ENCODE measurements at places on chromosomes 5 and 9.
A peak's percentile ranks its signal among the peaks of the same experiment; 100 is the strongest.

- DNase-seq = no peak
Observed at GRCh38 chr5:127031147-127031862, 947 bp upstream of the MARCHF3 start.

- no peak for DNase-seq
Observed at GRCh38 chr5:6587171-6587570, 45.7 kb downstream of the NSUN2 start.

GRCh38 chr5:14209222-14209822, 66.2 kb downstream of the TRIO start:
- no peak for DNase-seq

DNA sequence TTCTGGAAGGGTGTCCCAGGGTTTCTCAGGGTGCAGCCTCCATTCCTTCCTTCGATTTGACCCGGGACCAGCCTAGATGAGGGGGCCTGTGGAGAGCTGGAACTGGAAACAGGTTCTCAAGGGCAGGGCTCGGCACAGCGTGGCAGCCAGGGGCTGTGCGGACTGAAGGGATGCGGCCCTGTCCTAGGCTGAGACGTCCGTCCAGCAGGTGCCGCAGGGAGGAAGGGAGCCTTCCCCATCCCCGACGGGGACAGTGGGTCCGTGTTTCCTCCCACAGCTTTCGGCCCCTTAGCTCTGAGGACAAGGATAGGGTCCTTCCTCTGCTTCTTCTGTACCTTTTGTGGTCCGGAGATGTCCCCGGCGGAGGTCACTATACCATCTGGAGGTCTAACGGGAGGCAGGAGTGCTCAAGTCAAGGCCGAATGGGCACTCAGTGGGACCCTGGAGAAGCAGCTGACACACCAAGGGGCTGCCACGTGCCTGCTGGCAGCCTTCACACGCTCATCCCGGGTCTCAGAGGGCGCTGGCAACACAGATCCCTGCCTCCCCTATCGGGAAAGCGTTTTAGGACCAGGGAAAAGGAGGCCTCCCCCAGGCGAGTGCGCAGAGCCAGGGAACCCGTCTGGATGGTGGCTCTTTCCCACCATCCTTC, 49.9 kb downstream of the USP20 start:
- DNase-seq = peak; percentile 34

DNA sequence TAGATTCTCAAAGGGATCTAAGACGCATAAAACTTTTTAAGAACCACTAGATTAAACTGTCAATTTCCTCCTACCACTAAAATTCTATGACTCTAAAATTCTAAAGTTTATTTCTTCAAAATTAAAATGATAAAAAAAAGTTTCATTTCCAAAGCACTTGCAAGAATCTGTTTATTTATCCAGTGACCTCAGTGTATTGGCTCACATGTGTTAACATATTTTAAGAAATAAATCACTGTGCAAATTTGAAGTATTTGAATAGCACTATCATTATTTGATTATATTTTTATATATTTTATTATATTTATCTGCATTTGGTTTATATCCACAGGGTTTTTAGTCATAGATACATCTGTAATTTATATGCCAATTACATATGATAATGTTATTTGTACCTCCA, 62.2 kb upstream of the SLC12A2 start:
- no peak for DNase-seq

- no peak for DNase-seq
Observed at GRCh38 chr9:22060831-22061383, 51.8 kb upstream of the CDKN2B start.

DNA sequence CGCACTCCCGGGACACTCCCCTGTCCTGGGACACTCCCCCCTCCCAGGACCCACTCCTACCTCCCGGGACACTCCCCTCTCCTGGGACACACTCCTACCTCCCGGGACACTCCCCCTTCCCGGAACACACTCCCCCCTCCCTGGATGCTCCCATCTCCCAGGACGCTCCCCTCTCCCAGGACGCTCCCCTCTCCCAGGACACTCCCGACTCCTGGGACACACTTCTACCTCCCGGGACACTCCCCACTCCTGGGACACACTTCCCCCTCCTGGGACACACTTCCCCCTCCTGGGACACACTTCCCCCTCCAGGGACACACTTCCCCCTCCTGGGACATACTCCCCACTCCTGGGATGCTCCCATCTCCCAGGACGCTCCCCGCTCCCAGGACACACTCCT, 95.6 kb downstream of the RXRA start:
- no peak for DNase-seq

GRCh38 chr5:133936651-133937015, 31.8 kb downstream of the C5orf15 start:
- no peak for DNase-seq

DNA sequence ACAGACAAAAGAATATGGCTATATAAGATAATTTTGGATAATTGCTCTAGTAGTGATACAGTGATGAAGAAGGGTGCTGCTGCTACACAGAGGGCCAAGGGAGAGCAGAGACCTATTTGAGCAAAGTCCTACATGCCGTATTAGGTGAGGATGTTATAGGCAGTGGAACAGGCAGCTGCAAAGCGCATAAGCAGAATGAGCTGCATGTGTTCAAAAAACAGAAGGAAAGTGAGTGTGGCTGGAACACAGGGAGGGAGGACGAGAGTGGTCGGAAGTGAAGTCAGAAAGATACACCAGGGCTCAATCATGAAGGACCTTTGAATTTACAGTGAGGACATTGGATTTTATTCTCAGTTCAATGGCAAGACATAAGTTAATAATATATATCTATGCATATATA, 35.4 kb downstream of the ITGA2 start:
- DNase-seq = no peak

GRCh38 chr9:125409217-125409636, 147.6 kb downstream of the GAPVD1 start:
- no peak for DNase-seq

DNA sequence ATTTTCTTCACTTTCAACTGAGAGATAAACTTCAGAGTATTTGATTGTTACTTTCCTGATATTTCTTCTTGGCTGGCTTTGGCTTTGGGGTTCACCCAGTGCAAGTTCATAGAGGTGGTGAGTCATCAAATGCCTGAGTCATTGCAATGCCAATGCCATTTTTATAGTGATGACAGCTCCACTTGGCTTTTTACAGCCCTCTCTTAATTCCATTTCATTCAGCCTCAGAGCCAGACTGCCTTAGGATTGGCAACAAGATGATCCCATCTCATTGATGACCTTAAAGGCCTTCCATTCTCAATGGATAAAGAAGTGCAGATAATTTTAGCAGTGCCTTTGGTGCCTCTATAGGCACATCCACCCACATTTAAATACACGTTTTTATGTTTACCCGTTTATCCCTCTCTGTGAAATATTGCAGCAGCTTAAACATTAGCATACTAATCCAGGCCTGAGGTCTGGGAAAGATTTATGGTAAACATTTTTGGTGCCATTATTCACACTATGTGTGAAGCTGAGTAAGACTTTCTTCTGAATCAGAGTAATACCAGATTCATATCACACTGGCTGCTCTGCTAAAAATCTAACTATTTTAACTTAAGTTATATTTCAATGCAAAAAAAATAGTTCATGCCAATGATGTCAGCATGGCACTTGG, 88.9 kb upstream of the TYRP1 start:
- DNase-seq = no peak

GRCh38 chr5:157874861-157875260, 15.9 kb upstream of the CLINT1 start:
- no peak for DNase-seq

- DNase-seq = no peak
Observed at GRCh38 chr5:177967221-177967887, 28.7 kb downstream of the PROP1 start.

GRCh38 chr5:98585661-98586310, 187.7 kb upstream of the RGMB start:
- DNase-seq = no peak

GRCh38 chr5:40223884-40224402, 455.8 kb upstream of the PTGER4 start:
- DNase-seq = no peak

GRCh38 chr5:50962934-50963872, 296.8 kb downstream of the PARP8 start:
- peak; percentile 30 for DNase-seq

GRCh38 chr5:58543723-58544122, 39.2 kb upstream of the RAB3C start:
- no peak for DNase-seq

DNA sequence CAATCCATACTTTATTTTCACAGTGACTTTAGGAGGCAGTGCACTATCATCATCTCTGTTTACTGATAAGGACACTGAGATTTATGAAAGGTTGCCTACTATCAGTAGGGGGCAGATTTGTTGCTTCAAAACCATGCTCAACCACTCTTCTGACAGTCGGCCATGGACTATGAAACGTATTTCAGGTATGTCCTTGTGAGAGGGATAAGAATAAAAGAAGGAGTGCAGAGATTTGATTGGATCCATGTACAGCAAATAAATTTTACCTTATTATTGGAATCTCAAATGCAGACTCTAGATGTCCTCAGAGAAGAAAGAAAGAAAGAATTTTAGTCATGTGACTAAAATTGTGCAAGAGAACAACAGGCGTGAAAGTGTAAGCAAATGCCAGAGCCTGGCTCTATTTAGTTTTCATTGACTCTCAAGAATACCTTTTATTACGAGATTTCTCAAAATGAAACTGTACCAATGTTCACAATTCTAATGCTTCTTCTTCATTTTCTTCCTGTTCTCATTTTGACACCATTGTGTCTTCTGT, 296.6 kb upstream of the RASA1 start:
- no peak for DNase-seq

DNA sequence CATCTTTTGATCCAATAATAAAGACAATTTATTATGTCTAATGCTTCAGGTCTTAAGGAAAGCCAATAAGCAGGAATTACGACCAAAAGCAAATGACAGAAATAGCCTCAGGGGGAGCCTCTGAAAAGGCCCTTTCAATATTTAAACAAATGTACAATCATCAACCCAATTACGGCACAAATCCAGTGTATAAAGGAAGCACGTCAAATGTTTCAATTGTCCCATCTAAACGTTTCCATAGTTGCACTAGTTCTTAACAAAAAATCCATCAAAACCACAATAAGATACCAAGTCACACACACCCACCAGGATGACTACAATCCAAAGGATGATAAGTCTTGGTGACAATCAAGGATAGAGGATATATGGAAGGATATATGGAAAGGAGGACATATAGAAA, 41.9 kb downstream of the PSMB7 start:
- no peak for DNase-seq

DNA sequence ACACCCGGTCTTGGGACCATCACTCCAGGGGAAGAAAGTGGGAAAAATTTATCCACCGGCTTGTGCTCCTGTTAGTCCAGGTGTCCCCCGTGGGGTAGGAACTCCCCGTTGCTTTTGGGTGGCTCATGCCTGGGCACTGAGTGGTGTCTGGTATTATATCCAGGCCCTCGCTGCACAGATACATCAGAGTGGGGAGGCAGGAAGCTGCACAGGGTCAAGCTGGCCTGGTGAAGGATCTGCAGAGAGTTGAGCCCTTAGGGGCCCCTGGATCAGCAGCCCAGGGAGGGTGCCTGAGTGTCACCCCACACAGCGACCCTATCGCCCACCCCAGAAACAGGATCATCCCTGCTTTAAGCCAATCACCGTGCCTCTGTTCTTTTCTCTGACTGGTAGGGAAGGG, 24.4 kb upstream of the COL5A1 start:
- no peak for DNase-seq

DNA sequence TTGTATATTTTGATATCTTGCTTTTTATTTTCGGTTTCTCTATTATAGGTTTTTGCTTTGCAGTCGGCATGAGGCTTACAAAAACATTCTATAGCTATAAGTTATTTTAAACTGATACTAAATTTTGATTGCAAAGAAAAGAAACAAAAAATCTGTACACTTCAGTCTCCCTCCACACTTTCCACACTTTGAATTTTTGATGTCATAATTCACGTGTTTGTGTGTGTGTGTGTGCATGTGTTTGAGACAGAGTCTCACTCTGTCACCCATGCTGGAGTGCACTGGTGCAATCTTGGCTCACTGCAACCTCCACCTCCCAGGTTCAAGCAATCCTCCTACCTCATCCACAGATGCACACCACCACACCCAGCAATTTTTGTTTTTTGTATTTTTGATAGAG, 124.9 kb downstream of the MRPS30 start:
- DNase-seq = no peak

- DNase-seq = no peak
Observed at GRCh38 chr5:131991593-131992324, 19.7 kb downstream of the ACSL6 start.

DNA sequence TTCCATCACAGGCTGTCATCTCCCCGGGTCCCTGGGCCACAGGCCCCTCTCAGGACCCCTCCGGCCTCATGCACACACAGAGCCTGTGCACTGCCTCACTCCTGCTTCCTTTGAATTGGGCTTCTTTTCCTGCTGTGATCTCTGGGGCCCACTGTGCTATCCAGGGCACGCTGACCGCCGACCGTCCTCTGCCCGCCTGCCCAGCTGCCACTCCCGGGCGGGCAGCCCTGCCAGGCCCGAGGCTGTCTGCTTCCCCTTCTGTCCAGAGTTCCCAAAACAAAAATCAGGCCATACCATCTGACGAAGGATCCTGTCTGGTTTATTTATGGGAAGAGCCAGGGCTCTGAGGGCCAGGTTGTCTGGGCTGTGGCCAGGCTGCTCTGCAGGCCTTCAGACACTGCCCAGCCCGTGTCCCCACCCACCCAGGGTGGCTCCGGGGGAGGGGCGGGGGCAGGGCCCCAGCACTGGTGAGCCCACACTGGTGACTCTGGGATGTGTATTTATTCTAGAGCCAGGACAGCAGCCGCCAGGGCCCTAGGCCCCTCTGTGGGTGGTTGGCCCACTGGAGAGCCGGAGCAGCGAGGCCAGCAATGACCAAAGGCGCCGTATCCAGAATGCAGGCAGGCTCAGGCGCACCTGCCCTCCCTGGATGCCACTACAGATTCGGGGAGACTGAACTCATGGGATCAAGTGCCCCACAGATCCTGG, 57.0 kb downstream of the ADAMTS2 start:
- no peak for DNase-seq

GRCh38 chr5:16538006-16538405, 72.4 kb upstream of the ZNF622 start:
- no peak for DNase-seq

DNA sequence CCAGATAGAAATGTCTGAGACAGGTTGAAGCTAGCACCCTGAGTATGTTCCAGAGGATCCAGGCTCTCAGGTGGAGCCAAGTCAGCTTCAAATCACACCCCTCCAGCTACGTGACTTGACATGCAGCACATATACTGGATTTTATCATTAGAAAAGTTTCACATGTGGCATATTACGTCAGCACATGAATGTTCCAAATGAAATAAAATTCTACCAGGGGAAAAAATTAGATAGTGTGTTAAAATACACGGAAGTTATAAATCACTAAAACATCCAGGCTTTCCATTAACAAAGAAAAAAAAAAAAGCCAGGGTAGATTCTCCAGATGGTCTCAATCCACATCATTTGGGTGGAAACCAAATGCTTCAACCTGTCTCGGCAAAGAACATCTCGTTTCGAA, 251.6 kb downstream of the MPDZ start:
- no peak for DNase-seq

DNA sequence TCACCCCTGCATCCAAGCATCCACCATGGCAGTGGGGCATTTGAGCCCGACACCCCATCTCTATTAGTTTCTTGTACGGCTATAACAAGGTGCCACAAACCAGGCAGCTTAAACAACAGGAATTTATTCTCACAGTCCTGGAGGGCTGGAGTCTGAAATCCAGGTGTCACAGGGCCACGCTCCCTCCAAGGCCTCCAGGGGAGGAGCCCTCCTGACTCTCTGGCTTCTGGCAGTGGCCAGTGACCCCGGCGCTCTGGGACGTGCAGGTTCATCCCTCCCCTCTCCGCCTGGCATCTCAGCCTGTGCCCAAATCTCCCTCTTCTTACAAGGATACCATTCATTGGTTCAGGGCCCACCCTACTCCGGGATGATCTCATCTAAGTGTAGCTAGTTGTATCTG, 394.5 kb upstream of the IRX1 start:
- no peak for DNase-seq

GRCh38 chr9:136916330-136917184, 28.0 kb downstream of the FBXW5 start:
- no peak for DNase-seq

All from activated effector memory CD4-positive, alpha-beta T cell treated with Interleukin-2 at 50 U/mL for 16 hours (primary cell).